ENCODE measurements at places on chromosomes 16 and 17.
A peak's percentile ranks its signal among the peaks of the same experiment; 100 is the strongest.

DNA sequence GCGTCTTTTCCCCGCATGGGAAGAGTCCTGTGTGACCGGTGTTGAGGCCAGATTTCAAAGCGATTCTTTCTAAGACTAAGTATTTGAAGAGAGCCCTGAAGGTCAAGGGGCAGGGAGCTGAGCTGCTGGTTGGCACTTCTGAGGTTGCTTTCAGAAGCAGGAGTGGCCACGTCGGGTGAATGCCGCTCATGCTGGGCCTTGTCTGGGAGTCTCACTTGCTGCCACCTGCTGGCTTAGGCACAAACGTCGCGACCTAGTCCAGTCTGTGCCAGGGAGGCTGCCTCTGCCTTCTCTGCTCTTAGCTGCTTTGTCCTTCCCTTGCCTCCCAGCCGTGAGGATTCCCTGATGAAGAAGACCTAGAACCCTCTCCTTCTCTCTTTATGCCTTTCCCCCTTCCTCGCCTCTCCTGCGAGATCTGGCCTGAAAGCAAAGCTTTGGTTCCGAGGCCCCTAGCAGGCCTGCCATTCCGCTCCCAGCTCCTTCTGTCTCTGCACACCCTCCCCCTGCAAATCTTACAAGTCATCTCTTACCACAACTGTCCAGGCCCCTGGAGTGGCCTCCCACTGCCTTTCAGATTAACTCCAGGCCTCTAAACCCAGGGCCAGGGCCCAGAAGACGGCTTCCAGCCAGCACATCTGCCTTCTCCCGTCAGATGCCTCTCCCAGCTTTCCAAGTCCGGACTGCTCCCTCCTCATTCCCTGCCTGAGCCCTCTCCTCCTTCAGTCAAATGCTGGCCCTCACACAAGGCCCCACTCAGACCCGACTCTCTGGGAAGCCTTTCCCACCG is 11.4 kb downstream of the CTNS start:
- no peak for DNase-seq

DNA sequence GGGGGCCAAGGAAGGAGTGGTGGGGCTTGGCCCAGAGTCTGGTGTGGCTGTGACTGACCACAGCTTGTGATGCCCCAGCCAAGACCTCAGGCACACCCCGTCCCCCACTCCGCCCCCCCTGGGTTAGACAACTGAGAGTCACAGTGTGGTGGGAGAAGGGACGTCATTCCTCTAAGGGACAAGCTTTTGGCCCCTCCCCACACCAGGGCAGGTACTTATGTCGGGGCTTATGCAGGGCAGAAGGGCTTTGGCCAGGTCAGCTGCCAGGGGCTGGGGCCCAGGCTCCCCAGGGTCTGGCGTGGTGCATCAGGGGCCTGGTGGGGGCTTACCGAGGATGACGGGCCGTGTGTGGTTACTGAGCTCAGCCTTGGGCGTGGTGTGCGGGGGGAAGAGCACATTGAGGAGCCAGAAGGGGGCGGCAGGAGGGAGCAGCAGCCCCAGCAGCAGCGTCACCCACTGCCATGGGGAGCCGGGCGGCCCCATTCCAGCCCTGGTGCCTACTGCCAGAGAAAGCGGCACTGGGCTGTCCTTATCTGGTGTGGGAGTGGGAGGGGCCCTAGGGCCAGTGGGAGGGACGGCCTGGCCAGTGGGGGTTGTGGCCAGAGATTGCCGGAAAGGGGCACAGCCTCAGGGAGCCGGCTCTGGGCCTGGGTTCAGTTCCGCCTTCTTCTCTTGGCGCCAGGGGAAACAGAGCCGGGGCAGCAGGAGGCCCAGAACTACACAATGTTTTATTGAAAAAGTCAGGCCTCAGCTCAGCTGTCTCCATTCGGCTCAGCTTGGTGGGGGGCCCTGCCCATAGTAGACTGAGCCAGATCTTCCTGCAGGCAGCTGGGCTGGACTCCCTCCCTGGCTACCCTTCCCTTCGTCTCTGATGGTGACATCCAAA is at the start of gene LCAT:
Gene LCAT, minus strand, starts transcription at position 502 of the 886 bp plus-strand sequence. Its CDS starts 19 bp downstream, at position 483.
- DNase-seq: no peak

- peak; percentile 15 for DNase-seq
These were observed 291.6 kb upstream of the TNRC6C start for GRCh38 chr17:77666881-77667395.

- DNase-seq: no peak
These were observed 990.7 kb upstream of the RBFOX1 start for GRCh38 chr16:6341981-6342380.

Data from GM18507 (cell line).